ENCODE measurements at places on chromosomes 11 and 22. TPM values are rescaled to one million over a fixed set of nuclear protein-coding genes. Genes with fewer than 3 reads are reported as not detected.

Gene PLEKHB1
- total RNA-seq: not detected

Gene ZBTB16
- total RNA-seq: not detected

Gene RAB36
- 3.5 TPM for total RNA-seq

Gene IGF2
- not detected for total RNA-seq

Gene GAS2
- total RNA-seq: 0.51 TPM

Gene SOX6
- not detected for total RNA-seq

Gene MGAT3
- not detected for total RNA-seq

Gene PKP3
- 4.9 TPM for total RNA-seq

Gene CACNA1I
- total RNA-seq: not detected

Gene ZNF280A
- not detected for total RNA-seq

DNA sequence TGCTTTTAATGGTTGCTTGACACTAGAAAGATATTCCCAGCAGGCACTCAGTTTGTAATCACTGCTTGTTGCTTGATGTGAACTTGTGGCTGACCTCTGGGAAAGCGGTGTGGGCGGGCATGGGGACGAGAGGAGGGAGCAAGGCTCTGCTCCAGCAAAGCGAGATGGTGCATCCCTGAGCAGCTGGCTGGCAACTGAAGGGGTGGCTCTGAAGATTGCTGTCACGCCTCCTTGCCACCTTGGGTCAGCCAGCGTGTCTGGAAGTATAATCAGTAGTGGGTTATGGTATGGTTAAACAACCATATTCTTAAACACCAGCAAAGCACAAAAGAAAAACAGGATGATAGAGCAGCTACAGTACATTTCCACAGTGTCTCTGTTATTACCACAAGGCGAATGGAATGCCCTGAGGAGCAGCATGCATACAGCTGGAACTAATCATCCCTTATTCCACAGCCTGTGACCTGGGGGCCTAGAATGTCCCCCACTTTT, 124.5 kb downstream of the TRIM44 start:
- peak; percentile 70 for DNase-seq

GRCh38 chr22:25069426-25069757, 116.9 kb downstream of the KIAA1671 start:
- DNase-seq: no peak

- DNase-seq: no peak
Observed at GRCh38 chr22:21917181-21917958, 35.3 kb downstream of the PPM1F start.

GRCh38 chr11:73752903-73753302, 8.0 kb downstream of the RAB6A start:
- DNase-seq: no peak

GRCh38 chr22:31086703-31087330, 5.7 kb downstream of the SMTN start:
- no peak for DNase-seq

- no peak for DNase-seq
Observed at GRCh38 chr11:9251311-9251710, 13.8 kb downstream of the DENND5A start.

GRCh38 chr22:47356511-47357011, 594.1 kb downstream of the TBC1D22A start:
- DNase-seq: no peak

GRCh38 chr11:21105196-21105917, 436.0 kb downstream of the NELL1 start:
- no peak for DNase-seq

DNA sequence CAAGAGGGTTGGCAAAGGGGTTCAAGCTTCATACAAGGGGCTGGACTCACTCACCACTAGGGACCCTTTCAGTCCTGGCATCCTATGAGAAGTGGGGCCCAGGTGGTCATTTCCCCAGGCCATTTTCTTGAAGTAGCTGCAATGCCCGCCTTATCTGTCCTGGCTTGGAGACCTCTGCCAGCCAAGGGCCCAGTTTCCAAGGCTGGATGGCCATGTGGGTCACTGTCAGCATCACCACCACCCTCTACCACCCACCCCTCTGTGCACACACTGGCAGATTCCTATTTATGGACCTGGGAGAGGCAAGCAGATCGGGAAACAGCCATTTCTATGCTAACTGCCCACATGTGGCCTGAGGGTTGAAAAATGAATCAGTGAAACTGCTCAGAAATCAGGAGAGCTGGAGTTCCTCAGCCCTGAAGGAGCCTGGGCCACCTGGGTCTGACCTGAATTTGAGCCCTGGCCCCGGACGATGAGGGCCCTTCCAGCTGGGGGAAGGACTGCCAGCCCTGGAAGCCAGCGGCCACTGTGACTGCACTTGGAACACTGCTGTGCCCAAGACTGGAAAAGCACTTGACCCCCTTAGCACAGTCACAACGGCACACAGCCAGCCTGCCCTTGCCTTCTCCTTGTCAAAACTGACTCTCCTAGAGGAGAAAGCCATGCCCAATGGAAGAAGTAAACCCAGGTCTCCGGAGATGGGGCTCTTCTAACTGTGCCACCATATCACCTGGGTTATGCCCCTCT, 442.2 kb downstream of the BUD13 start:
- no peak for DNase-seq

DNA sequence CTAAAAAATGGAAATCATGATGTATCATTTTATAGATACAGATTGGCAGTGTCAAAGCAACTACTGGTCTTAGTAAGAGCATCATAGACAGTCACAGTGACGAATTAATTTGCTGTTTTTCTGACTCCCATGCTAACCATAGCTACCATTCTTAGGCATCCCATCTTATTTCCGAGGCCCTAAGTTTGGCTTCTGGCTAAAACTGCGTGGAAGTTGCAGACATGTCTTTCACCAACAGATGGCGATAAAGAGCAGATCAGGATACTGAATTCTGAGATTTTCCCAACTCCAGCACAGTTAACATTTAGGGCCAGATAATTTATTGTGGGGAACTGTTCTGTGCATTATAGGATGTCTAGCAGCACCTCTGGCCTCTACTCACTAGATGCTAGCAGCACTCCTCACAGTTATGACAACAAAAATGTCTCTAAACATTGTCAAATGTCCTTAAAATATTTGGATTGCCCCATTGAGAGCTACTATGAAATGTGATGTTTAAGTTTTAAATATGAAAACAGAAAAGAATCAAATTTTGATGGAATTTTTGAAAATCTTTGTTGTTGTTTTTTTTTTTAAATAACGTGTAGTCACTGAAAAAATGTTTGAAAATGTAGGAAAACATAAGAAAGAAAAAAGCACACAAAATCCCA, 16.3 kb downstream of the OR2AG2 start:
- DNase-seq: peak; percentile 52

DNA sequence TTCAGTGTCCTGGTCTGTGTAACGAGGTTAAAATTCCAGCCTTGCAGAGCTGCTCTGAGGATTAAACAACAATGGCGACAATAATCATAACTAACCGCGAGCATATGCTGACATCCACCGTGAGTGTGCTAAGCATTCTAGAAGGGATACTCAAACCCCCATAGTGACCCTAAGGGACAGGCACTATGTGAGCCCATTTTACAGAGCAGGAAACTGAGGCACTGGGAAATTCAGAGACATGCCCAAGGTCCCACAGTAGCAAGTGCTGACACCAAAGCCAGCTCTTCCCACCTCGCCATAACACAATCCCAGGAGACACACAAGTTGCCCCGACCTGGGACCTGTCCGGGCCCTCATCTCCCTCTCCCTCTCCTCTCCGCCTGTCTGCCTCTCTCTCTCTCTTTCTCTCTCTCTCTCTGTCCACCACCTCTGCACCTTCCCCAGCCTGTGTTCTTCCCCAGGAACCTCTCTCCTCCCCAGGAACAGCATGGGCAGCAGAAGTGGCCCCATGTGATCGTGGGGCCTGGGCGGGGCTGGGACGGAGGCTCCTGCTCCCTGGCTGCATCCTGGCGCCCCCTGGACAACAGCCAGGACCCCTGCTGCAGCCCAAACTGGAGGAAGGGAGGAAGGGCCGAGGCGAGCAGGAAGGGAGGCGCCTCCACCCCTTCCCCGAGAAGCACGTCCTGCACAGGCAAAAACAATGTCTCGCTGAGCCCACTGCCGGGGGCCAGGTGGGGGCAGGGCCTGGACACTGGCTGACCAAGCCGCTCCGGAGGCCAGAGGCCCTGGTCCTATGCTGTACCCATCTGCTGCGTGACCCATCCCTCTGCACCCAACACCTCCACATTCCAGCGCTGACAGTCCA, 14.8 kb upstream of the MFNG start:
- DNase-seq: no peak

- DNase-seq: no peak
Observed at GRCh38 chr11:112582366-112582765, 321.7 kb upstream of the PLET1 start.

GRCh38 chr22:44623771-44624510, 78.1 kb upstream of the PRR5 start:
- DNase-seq: no peak

GRCh38 chr22:35330258-35330861, 30.7 kb downstream of the TOM1 start:
- DNase-seq: peak; percentile 92

DNA sequence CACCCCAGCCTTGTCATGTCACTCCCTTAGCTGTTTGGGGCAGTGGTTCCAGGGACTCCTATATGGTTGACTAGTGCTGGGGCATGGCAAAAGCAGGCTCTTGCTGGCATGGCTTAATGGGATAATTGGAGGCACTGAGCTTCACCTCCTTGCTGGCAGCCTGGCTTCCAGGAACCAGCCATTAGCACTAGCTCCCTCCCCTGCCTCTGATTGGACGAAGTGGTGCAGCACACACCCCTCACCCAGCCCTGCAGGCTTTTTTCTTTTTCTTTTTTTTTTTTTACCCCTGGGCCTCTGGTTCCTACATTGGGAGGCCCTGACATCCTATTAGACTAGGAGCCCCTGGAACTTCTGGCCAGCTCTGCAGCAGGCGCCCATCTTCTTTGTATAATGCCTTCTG, 18.6 kb downstream of the PHLDB1 start:
- DNase-seq: no peak

- no peak for DNase-seq
Observed at GRCh38 chr11:119320240-119320775, 3.4 kb upstream of the MCAM start.

GRCh38 chr11:71120471-71120896, 131.9 kb downstream of the SHANK2 start:
- DNase-seq: no peak

- DNase-seq: peak; percentile 30
Observed at GRCh38 chr22:40493441-40493840, 123.0 kb downstream of the SGSM3 start.

- peak; percentile 96 for DNase-seq
Observed at GRCh38 chr22:46087816-46088277, 62.5 kb upstream of the PPARA start.

Data from GM23248 (cell line).